T-helper 1 cell treated with Interleukin-12 subunit alpha and Interleukin-12 subunit beta and Interleukin-4 antibody, amounts not matched to agents 30 ng/mL and 1 ng/mL, for 36 hours (primary cell): ENCODE measurements at places on chromosomes 3 and 15. TPM values are rescaled to one million over a fixed set of nuclear protein-coding genes. Genes with fewer than 3 reads are reported as not detected.

KNG1 gene
- not detected in 2 replicates for total RNA-seq

MME gene
- total RNA-seq = not detected in 2 replicates

CEP70 gene
- 6.5 and 7.4 TPM in 2 replicates for total RNA-seq

SERPINI2 gene
- total RNA-seq = not detected in 2 replicates

WDR82 gene
- total RNA-seq = 127 and 130 TPM in 2 replicates

CSTA gene
- total RNA-seq = not detected in 2 replicates

PIGZ gene
- total RNA-seq = 1.4 and 2.2 TPM in 2 replicates

HRH1 gene
- 0.12 and 0.17 TPM in 2 replicates for total RNA-seq

U2SURP gene
- total RNA-seq = 136 and 139 TPM in 2 replicates

CACNA2D2 gene
- total RNA-seq = 1.7 and 1.8 TPM in 2 replicates

ZMAT3 gene
- 32.1 and 32.9 TPM in 2 replicates for total RNA-seq

FSIP1 gene
- total RNA-seq = 0.22 and 0.91 TPM in 2 replicates

FILIP1L gene
- 15.7 and 16.8 TPM in 2 replicates for total RNA-seq
